ENCODE measurements at places on chromosomes 4 and X.
A peak's percentile ranks its signal among the peaks of the same experiment; 100 is the strongest.

- DNase-seq = no peak
Observed at GRCh38 chrX:68398291-68398690, 35.0 kb downstream of the OPHN1 start.

GRCh38 chrX:153454901-153455550 is 9.2 kb upstream of the TREX2 start:
- DNase-seq = no peak

DNA sequence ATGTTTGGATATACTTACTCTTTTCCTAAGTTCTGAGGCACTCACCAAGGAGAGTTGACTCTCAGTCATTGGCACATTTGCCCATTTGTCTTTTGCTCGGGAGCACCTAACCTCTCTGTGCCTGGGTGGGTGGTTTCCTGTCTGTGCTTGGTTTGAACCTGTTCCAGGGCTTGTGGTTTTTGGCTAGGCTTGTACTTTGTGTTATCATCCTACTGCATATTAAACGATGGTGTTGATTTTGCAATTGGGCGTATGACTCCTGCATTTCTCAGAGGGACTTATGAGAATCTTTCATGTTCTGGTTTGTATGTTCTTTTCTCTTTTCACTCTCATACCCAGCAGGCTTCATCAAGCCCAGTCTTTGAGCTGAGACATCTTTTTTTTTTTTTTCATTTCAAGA is 161.7 kb downstream of the BTC start:
- DNase-seq = peak; percentile 82

GRCh38 chrX:20197641-20198210 is 56.1 kb upstream of the EIF1AX start:
- no peak for DNase-seq

- no peak for DNase-seq
Observed at GRCh38 chrX:39941332-39941920, 156.3 kb downstream of the BCOR start.

- DNase-seq = no peak
Observed at GRCh38 chr4:138389976-138390685, 148.0 kb upstream of the SLC7A11 start.

DNA sequence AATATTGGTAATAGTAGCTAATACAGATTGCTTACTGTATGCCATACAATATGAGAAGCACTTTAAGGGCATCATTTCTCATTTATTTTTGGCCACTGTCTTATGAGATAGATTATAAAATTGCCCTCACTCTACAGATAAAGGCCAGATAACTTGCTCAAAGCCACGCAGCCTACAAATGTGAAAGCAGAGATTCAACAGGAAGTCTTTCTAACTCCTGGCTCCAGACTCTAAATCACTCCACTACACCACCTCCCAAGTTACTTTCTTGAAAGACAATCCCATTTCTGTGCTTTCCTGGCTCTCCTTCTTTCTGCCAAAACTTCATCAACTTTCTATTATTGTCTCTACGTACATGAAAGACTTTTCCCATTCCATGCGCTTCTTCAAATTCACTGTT is 194.7 kb downstream of the FBXO8 start:
- DNase-seq = no peak

DNA sequence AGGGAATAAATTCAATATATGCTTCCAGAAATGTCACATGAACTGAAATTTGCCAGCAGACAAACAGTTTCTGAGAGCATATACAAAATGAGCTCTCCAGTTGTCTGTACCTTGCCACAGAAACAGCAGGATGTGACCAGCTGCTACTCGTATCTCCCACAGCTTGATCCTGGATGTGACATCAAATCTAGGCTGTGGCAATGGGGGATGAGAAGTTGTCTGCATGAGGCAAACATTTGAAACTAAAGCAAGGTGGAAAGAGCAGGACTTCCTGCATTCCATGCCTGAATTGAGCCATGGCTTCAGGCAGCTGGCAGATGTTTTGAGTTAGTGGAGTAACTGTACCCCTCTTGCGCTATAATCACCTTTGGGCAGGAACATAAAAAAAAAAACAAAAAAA is 1724.0 kb downstream of the RPA4 start:
- no peak for DNase-seq

DNA sequence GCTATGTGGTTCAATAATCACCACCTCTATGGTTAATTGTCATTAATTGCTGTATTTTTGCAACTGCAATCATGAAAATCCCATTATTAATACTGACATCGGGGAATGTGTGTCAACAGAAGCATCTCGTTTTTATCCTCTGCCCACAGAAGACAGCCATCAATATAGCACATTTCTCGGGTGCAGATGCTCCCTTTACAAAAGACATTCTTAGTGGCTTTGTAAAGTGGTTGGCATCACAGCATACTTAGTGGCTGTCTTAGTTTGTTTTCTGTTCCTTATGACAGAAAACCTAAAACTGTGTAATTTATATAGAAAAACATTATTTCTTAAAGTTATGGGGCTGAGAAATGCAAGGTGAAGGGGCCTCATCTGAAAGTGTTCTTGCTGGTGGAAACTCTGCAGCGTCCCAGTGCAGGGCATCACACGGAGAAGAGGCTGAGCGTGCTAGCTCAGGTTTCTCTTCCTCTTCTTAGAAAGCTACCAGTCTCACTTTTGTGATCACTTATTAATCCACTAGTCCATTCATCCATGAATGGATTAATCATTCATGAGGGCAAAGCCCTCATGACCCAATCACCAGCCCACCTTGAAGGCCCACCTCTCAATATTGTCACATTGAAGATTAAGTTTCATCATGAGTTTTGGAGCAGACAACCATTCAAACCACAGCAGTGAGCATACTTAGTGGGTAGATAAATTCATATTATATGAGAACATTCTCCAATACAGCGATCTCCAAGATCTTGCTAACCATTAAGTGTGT is 1067.7 kb upstream of the PABPC4L start:
- DNase-seq = no peak

DNA sequence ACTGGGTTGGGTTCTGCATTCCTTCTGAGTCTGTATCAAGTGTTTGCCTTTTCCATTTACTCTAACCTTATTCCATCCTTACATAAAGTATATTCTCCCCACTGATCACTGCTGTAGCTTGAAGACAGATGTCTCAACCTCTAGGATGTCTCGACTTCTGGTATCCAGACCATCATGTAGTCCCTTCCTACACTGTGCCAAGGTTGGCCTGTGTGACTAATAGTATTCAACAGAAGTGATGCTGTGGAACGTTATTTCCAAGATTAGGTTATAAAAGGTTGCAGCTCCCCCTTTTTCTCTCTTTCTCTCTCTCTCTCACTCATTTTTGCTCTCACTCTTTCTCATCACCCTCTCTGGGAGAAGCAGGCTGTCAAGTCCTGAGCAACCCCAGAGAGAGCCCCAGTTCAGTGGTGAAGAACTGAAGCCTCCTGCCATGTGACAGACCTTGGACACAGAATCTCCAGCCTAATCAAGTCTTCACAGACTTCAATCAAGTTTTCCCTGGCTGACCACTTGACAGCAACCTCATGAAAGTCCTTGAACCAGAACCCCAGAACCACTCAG is 75.4 kb downstream of the PRDM5 start:
- no peak for DNase-seq

DNA sequence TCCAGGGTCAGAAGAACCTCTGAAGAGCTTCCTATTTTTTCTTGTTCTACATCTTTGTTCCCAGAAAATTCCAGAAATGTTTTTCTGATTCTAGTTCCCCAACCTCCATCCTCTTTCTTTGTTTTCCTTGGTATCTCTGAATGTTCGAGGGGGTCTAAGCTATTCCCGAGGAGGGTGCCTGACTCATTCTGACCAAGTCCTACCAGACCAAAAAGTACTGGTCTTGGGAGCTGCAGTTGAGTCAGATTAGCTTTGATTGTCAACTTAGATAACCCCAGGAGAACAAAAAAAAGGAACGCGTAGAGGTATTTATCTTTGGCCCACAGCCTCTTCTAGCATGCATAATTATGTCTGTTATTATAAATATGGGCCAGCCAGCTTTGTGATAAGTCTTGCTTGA is 12.1 kb upstream of the TENM3 start:
- no peak for DNase-seq

GRCh38 chr4:161121451-161121850 is 1042.3 kb downstream of the FSTL5 start:
- no peak for DNase-seq

DNA sequence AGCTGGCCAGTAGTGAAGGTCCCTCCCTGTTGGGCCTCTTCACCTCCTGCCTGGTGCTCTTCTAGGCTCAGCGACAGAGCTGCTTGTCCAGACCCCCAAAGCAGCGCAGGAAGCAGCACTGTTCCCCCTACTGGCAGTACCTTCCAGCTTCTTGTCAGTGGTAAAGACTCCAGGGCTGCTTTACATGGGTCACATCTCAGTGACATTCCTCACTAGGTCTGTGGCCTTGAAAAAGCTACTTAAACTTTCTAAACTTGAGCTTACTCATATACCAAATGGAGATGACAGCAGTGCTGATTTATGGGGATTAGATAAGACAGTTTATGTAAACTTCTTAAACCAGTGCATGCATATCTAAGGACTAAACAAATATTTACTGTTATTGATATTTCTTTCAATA is 117.3 kb downstream of the FAT4 start:
- peak; percentile 25 for DNase-seq

- no peak for DNase-seq
Observed at GRCh38 chr4:19961091-19961490, 290.6 kb upstream of the SLIT2 start.

DNA sequence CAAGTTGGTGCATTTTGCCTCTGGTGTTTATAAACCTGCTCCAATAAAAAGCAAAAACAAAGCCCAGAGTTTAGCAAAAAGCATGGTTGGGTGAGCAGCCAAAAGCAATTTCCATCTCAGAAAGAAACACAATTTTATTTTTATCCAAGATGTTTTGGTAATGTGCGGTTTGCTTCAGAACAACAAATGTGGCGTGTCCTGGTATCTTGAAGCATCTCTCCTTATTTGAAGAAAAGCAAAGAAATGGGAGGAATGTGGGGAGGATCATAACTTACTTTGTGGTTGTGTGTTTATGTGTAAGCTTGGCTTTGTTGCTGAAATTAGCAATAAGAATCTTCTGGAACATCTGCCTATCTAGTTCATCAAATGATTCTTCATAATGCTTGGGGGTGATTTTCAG is 88.3 kb upstream of the DDX3X start:
- DNase-seq = peak; percentile 41

- DNase-seq = peak; percentile 94
Observed at GRCh38 chr4:4859325-4859798, at the start of gene MSX1. Gene MSX1, plus strand, starts transcription at chr4:4859665. Its CDS starts 235 bp downstream, at chr4:4859900.

DNA sequence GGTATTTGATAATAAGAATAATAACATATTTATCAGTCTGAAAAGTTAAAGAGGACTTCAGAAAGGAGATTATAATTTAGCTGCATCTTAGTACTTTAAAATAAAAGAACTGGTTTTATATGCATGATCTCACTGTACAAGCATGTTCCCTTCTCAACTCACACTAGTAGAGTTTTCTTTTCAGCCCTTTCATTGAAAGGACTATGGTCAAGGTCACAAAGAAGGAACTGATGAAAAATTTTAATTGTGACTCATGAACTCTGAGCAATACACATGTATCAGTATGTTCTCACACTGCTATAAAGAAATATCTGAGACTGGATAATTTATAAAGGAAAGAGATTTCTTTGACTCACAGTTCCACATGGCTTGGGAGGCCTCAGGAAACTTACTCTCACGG is 73.7 kb upstream of the NDST4 start:
- no peak for DNase-seq

GRCh38 chr4:36392024-36392423 is 110.6 kb downstream of the DTHD1 start:
- no peak for DNase-seq

- DNase-seq = no peak
Observed at GRCh38 chrX:22338740-22339139, 66.0 kb downstream of the CBLL2 start.

GRCh38 chr4:119313237-119313636 is 8.7 kb downstream of the FABP2 start:
- DNase-seq = no peak

DNA sequence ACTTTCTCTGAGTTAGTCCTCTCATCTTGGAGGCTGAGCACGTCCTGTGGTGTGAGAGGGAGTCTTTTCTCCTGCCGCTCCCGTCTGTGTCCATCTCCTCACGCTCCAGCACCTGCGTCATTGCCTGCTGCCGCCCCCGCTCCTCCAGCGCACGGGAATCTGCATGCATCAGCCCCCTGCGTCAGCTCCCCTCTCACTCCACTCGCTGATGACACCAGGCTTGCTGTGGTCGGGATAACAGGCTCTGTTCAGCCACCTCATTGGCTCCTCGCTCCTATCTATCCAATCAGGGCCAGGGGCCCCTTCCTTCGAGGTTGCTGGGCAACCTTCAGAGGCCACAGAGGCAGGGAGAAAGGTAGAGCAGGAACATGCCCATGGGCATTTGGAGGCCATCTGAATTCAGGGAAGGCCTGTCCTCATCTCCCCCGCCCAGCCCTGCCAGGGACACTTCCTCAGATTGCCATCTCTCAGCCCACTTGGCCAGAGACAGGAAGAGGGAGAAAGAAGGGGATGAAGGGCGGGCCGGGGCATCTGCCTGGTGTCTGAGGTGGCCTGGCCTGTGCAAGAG is 9.3 kb downstream of the ZNF185 start:
- DNase-seq = no peak
